ENCODE measurements at places on chromosomes 2 and 18. TPM values are rescaled to one million over a fixed set of nuclear protein-coding genes. Genes with fewer than 3 reads are reported as not detected.

DNA sequence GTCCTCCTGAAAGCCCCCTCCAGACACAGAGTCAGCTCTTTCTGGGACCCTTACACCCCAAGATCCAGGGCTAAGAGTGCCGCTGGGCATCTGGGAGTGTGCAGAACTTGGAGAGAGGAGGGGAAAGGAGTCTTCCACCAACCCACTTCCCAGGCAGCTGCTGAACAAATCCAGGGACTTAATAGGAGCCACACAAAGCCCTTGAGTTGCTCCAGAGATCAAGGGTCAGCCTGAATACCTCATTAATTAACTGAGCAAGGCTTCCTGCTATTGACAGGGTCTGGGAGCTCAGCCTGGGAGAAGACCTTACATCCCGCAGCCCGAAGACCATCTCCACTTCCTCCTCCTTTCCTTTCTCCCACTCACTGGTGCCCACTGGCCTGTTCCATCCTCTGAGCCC lies 108.3 kb downstream of the CELF4 start:
- DNase-seq = no peak

DNA sequence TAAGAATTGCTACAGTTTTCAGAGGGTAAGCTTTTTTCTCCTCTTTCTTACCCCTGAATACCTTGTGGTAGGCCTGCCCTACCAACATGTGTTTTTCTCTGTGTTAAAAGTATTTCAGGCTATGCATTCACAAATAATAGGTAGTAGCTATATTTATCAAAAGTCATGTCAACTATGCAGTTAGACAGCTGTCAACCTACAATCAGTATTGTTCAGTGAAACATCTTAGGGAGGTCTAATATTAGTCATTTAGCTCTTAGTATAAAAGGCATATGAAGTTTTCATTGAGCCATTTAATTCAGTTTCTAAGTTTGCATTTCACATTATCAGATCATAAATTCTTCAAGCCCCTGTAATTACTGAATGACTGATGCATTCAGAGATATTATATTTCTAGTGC lies 36.7 kb downstream of the XIRP2 start:
- DNase-seq = no peak

The EPAS1 gene
- 98.3 TPM for total RNA-seq

DNA sequence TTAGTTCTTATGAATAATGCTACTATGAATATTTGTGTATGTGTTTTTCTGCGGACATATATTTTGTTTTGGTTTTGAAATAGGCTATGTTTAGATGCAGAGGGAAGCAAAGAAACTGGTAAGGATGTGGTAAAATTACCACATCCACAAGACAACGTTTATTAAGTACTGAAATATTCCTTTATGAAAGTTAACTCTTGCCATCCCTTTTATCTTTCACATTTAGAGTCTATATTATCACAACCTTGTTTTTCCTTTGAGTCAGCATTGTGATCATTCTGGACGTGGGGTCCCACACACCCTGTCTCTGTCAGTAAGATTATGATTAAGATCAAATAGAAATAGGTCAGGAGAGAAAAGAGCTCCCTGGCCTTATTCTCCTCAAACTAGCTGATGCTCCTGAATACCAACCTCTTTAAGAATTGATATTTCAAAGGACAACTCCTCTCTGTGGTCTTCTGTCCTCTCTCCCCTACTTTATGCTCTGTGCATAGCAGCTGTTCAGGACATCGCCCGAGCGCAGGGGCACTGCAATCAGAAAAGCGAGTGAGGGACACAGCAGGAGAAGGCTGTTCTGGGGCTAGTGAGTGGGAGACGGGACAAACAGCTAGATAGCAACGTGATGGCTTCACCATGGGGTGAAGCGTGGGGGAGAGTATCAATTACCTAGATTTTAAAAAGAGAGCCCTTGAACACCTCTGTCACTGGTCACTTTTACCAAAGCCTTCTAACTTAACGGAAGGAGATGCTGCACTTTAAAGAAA lies 12.2 kb downstream of the METAP1D start:
- no peak for DNase-seq

The ANO7 gene
- total RNA-seq = 1.00 TPM

- DNase-seq = no peak
Measured at GRCh38 chr2:173851141-173851641, 114.0 kb downstream of the SP3 start.

GRCh38 chr2:182015334-182016109 lies 29.9 kb downstream of the PPP1R1C start:
- DNase-seq = no peak

- DNase-seq = no peak
Measured at GRCh38 chr2:219962801-219963200, 335.4 kb downstream of the SLC4A3 start.

DNA sequence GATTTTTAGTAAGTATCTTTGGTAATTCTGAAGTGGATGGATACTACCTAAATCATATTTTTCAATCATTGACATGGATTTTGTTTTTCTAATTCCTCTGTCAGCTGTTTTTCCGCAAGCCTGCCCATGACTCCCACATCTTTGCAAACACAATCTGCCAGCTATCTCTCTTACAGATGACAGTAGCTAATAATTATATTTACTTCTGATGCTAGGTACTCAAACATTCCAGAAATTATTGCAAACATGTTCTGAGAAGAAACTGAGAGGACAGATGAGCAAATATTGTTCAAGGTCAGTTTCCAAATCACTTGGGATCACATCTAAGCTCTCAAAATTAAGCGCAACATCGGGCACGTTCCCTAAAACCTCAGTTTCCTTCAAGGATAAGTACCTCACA lies 270.0 kb upstream of the CDH19 start:
- no peak for DNase-seq

The ZNF521 gene
- 13.3 TPM for total RNA-seq

The CNTNAP5 gene
- total RNA-seq = not detected

The ZNF513 gene
- 16.0 TPM for total RNA-seq
